T-helper 1 cell (primary cell): ENCODE measurements at places on chromosomes 5 and 9.

DNA sequence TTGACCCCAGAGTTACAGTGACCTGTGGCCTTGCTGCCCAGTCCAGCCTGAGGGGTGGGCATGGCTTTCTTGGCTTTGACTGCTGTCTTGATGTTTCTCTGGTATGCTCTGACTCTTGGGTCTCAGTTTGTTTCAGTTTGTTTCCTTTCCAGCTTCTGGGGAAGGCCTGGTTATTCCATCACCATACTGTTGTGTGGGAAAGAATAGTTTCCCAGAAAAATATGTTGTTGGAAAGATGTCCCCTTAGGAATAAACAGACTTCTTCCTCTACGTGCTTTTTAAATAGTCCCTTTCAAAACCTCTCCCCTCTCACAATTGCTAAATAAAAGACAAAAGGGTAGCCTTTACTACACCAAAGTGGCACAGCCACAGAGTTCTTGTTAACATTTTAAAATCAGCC is 49.5 kb downstream of the EGFLAM start:
- DNase-seq = no peak

DNA sequence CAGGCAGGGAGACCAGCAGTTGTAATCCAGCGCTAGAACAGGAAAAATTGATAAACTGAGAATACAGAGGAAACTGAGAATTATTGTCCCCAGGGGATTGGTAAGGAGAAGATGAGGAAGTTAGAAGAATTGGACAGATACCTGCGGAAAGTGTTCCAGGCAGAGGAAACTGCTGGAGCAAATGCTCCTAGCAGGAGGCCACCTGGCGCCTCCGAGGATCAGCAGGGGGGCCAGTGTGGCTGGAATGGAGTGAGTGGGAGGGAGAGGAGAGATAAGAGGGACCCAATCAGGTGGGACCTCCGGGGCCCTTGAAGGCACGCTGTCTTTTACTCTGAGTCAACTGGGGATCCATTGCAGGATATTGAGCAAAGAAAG is 695 bp upstream of the ANXA6 start:
- no peak for DNase-seq

DNA sequence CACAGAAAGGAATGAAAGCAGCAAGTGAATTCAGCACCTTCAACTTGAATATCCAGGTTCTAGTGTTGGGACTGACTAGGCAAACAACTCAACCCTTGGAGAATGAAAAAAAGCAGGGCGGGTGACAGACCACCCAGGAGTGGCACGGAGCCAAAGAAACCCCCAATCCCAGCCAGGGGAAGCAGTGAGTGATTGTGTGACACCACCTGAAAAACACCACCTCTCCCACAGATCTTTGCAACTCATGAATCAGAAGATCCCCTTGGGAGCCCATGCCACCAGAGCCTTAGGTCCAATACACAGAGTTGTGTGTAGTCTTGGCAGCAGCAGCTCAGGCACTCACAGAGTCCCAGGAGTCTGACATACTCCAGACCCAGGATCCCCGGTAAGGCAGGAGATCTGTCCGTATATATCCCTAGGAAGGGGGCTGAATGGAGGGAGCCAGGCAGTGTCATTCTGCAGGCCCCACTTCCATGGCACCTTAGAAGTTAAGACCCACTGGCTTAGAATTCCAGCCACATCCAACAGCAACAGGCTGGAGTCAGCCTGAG is 22.1 kb upstream of the ROR2 start:
- DNase-seq = no peak

DNA sequence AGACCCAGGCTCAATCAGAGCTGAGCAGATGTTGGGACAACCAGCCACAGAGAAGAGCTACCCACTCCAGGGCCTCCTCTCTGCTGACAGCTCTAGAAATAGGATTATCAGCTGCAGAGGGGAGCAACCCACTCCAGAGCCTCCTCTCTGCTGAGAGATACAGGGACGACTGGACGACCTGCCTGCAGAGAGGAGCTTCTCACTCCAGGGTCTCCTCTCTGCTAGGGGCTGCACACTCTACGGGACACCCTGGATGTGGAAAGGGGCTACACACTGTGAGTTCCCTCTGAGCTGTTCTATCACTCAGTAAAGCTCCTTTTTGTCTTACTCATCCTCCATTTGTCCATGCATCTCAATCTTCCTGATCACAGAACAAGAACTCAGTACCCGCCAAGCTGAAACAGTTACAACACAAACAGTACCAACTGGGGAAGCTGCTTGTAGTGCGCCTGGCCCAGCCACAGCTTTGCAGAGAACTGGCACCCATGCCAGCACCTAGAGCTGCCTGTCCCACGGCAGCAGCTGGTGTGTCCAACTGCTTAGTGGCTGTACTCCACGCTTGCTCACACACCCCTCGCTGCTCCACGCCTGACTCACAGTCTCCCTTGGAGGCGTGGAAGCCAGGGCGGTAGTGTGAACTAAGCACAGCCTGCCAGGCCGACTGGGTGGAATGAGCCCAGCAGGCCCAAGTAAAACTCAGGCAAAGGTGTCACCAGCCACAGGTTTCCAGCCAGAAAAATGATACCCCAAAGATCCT is 56.8 kb downstream of the PRELID2 start:
- DNase-seq = no peak

GRCh38 chr9:127991757-127992274 is 11.0 kb upstream of the EEIG1 start:
- DNase-seq = no peak

DNA sequence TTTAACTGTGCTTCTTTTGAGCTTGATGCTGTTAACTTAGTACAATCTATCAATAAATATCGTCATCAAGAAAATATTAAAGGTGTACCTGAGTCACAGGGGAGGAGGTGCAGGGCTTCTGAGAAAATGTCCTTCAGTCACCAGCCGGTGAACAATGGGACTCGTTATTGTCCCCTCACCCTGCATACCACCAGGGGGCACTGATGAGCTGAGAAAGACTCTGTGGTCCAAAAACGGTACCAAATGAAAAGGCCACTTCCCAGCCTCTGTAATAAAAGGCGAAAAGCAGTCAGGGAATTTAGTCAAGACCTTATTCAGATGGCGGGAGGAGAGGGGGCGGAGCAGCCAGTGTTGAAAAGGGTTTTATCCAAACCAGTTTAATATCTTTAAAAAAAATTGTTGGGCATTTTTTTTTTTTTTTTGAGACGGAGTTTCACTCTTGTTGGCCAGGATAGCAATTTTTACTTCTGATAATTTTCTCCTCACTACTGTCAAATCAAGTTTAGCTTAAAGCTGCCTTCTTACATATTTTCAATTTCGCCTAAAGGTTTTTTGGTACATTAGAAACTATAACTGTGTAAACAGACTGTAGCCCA is 271.9 kb upstream of the ADAMTS16 start:
- DNase-seq = no peak

- DNase-seq = no peak
Measured at GRCh38 chr9:78865737-78866136, 568.8 kb downstream of the PSAT1 start.

- DNase-seq = no peak
Measured at GRCh38 chr9:134648701-134649530, 7.3 kb downstream of the COL5A1 start.

DNA sequence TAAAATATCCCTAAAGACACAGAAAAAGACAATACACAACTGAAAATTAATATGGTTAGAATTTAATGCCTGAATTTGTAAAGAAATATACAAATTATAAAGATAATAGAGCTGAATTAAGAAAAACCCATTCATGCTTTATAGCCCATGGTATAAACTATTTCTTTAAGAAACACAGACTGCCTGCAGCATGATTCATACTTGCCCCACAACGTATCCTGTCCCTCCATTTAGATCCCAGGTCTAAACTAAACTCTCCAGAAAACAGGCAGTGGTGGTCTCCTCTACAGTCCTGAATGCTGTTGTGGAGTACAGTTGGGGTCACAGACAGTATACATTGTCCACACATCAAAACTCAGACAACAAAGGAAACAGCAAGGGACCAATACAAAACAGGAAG is 24.8 kb downstream of the IL6ST start:
- no peak for DNase-seq

- no peak for DNase-seq
Measured at GRCh38 chr5:4511996-4512656, 628.0 kb upstream of the ADAMTS16 start.

DNA sequence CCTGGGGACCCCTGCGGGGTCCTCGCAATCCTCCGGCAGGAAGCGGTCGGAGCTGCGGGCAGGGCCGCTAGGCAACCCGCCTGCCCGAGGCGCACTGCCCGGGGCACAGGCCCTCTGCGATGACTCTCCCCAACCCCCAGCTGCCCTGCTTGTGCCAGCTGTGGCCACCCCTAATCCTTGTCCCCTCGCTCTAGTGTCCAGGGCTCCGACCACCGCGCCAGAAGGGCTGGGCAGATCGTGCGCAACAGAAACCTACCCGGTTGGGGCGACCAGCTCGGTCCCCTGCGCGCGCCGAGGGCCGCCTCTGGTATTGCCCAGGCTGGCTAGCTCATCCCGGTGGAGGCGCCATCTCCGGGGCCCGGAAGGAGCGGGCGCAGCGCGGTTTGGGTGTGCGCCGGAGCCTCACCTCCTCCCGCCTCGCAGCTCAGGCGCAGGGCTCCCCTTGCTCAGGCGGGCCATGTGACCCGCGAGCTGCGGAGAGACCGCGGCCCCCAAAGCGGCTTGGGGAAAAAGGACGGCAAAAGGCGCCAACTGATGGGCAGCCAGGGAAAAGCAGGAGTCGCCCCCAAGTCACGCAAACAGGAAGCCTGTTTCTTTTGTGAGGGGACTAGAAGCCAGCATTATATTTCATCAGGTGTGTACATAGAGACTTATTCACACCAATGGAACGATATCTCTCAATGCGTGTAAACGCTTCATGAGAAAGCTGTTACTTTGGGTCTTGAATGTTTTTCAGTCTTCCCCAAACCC is 46.8 kb upstream of the RNF20 start:
- DNase-seq = no peak

DNA sequence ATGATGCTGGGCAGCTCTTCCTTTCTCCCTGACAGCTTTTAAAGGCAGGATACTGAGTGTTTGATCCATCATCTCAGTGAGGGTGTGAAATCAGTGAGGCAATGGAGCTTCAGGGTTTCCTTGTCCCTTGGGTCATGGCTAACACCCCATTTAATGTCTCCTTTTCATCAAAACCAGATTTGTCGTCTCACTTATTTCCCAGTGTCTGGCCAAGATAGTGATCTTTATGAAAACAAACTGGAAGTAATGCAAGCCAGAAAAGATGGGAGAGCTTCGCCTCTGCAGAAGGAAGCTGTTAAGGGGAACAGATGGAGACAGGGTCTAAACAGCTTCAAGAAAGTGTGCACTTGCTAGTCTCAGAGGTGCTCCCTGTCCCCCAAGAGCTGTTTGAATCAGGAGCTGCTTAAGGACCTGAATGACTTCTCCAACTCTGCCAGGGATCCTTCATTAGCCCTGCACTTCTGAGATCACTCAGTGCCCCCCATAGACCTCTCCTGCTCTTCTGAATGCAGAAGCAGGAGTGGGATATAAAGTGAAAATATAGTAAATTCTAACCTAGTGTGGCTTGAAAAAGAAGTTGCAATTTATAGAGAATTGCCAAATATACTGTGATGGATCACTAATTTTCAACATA is 96.1 kb downstream of the F2RL2 start:
- DNase-seq = no peak

DNA sequence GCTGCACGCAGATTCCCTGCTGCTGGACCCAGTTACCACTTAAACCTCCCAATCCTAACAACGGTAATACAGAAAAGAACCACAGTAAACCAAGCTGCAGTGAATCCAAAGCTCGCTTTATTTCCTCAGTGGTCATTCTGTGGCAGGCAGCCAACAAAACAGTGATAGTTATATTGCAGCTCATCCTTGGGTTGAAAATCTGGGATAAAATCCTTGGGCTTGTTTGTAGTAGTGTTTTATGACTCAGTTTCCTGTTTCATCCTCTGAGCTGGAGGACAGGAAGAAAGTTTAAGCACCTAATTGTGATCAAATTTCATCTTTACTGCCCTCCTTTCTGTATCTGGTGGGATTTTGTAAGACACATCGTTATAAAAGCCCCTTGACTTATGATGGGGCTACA is 31.4 kb downstream of the HMGCR start:
- DNase-seq = no peak

DNA sequence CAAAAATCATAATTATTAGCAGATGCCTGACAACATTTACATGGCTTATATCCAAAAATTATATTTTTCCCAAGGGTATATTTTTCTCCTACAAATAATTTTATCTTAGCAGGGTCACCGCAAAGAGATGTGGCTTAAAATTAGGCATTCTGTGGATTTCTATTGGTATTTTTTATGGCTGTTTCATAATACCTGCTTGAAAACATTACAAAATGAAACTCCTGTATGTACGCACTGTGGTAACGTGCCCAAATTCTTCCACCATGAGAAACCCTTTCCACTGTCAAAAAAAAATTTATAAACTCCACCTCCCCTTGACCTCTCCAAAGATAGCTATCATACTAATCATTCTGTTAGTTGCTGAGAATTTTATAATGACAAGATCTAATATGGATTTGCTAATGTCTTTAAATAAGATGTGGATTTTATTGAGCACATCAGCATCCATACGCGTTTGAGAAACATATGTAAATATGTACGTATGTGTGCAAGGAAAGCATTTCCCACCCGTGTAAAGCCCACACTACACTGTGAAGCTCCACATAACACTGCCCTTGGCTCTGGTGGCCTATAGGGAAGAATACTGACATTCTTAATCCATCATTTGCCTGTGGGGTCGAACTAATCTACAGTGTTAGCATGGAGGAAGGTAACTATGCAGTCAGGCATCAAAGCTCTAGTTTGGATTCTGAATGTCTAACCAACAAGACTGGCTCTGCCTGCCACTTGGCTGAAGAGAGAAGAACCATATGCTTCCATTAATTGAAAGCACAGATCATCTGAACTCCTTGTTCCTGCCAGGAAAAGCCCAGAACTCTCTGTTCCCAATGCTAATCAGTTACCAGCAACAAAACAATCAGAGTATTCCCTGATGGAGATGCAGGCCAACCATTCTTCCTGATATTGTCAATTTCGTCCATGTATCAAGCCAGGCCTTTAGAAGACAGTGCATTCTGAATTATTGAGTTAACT is 244.7 kb downstream of the SPOCK1 start:
- no peak for DNase-seq

DNA sequence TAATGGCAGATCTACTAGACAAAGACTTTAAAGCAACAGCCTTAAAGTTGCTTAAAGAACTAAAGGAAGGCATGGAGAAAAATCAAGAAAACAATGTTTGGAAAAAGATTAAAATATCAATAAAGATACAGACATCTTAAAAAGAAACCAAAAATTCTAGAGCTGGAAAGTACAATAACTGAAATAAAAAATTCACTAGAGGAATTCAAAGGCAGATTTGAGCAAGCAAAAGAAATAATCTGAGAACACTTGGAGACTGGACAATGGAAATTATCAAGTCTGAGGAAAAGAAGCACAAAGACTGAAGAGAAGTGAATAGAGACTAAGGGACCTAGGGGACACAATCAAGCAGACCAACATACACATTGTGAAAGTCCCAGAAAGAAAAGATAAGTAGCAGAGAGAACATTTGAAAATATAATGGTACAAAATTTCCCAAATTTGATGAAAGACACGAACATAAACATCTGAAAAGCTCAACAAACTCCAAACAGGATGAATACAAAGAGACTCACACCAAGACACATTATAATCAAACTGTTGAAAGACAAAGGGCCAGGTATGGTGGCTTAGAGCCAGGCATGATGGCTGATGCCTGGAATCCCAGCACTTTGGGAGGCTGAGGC is 26.3 kb downstream of the SIL1 start:
- no peak for DNase-seq

GRCh38 chr9:118008246-118008645 is 304.0 kb downstream of the TLR4 start:
- DNase-seq = no peak

- no peak for DNase-seq
Measured at GRCh38 chr9:134192311-134192950, 28.1 kb upstream of the RNU6ATAC start.
